ENCODE measurements at places on chromosomes 4 and X. TPM values are rescaled to one million over a fixed set of nuclear protein-coding genes. Genes with fewer than 3 reads are reported as not detected.
A peak's percentile ranks its signal among the peaks of the same experiment; 100 is the strongest.

Gene DUX4
- not detected for total RNA-seq

DNA sequence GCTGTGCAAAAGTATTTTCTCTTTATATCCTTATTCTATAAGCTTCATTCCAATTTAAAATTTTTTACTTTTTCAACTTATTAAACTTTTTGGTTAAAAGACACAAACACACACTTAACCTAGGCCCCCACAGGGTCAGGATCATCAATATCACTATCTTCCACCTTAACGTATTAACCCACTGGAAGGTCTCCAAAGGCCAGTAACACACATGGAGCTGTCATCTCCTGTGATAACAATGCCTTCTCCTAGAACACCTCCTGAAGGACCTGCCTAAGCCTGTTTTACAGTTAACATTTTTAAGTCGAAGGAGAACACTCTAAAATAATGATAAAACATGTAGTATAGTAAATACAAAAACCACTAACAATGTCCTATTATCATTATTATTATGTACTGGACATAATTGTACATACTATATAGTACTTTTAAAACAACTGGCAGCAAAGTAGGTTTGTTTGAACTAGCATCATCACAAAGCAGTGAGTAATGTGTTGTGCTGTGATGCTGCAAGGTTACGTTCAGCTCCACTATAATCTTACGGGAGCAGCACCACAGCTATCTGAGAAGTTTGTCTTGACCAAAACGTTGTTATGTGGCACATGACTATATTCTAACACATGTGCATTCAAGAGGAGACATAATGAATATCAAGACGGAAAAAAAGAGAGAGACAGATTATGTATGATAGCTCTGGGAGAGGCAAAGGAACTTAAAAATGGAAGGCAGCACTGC, 33.7 kb downstream of the DHX15 start:
- H3K27me3 ChIP-seq = no peaks in the 10 kb centered on the region
- no peaks in the 10 kb centered on the region for H3K4me1 ChIP-seq
- DNase-seq = no peak
- no peak overlapping the region for H3K27ac ChIP-seq
- no peak overlapping the region for H3K4me3 ChIP-seq

DNA sequence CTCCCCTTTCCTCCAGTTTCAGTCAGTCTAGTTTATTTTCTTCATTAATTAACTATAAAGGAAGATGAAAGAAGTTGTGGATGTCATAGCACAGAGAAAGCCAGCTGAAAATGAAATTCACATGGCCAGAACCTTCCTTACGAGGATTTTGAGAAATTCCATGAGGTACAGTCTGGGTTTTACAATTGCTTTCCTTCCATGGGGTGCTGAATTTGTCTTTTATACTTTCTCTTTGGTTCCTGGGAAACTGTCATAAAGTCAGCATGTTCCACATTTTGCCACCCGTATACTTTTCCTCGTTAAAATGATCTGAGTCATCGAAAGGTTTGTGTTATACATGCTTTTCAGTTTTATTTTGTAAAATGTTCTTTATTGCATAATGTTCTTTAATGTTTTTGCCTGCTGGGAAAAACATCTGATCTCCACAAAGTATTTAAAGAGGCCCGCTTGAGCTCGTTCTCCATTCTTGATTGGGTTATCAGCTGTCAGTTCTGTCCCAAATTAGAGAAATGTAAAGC, 78.1 kb upstream of the CLDN34 start:
- DNase-seq = no peak
- no peak overlapping the region for H3K4me3 ChIP-seq
- H3K36me3 ChIP-seq = no peaks in the 10 kb centered on the region
- H3K27ac ChIP-seq = no peak overlapping the region
- H3K4me1 ChIP-seq = no peaks in the 10 kb centered on the region

DNA sequence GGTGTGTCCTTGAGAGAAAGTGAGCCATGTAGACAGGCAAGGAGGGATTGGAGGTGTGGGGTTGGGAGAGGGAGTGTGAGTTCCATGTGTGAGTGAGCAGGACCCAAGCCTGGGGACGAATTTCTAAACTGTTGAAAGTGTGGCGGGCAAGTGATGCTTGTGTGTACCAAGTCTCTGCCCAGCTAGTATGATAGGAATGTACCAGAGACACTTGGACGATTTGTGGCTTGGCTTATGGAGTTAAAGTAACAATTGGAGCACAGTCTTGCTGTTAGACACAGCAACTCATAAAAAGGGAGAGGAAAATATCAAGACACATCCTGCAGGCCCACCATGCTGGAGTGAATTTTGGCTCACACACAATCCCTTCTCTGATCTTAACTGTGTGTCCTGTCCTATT, 8.5 kb downstream of the PTTG2 start:
- no peak overlapping the region for H3K4me3 ChIP-seq
- peaks cover 4% of the 10 kb centered on the region for H3K4me1 ChIP-seq
- DNase-seq = no peak

GRCh38 chr4:95155759-95156451, 392.9 kb downstream of the UNC5C start:
- H3K27ac ChIP-seq = no peak overlapping the region
- H3K4me3 ChIP-seq = no peak overlapping the region
- no peaks in the 10 kb centered on the region for H3K4me1 ChIP-seq
- no peaks in the 10 kb centered on the region for H3K36me3 ChIP-seq

GRCh38 chr4:101593666-101594065, 196.9 kb upstream of the BANK1 start:
- no peaks in the 10 kb centered on the region for H3K27me3 ChIP-seq
- H3K4me1 ChIP-seq = no peaks in the 10 kb centered on the region
- no peak for DNase-seq
- H3K36me3 ChIP-seq = no peaks in the 10 kb centered on the region

DNA sequence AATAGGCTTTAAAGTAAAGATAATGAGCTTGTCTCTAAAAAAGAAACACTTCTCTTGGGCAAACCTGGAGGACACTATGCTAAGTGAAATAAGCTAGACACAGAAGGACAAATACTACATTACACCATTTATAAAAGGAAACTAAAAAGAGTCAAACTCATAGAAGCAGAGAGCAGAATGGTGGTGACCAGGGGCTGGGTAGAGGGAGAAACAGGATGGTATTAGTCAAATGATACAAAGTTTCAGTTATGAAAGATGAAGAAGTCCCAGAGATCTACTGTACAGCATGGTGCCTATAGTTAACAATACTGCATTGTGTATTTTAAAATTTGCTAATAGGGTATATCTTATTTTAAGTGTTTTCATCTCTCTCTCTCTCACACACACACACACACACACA, 28.5 kb downstream of the ACSL4 start:
- H3K36me3 ChIP-seq = no peaks in the 10 kb centered on the region
- no peaks in the 10 kb centered on the region for H3K27me3 ChIP-seq
- H3K27ac ChIP-seq = no peak overlapping the region
- H3K4me1 ChIP-seq = peaks cover 6% of the 10 kb centered on the region
- no peak overlapping the region for H3K4me3 ChIP-seq

DNA sequence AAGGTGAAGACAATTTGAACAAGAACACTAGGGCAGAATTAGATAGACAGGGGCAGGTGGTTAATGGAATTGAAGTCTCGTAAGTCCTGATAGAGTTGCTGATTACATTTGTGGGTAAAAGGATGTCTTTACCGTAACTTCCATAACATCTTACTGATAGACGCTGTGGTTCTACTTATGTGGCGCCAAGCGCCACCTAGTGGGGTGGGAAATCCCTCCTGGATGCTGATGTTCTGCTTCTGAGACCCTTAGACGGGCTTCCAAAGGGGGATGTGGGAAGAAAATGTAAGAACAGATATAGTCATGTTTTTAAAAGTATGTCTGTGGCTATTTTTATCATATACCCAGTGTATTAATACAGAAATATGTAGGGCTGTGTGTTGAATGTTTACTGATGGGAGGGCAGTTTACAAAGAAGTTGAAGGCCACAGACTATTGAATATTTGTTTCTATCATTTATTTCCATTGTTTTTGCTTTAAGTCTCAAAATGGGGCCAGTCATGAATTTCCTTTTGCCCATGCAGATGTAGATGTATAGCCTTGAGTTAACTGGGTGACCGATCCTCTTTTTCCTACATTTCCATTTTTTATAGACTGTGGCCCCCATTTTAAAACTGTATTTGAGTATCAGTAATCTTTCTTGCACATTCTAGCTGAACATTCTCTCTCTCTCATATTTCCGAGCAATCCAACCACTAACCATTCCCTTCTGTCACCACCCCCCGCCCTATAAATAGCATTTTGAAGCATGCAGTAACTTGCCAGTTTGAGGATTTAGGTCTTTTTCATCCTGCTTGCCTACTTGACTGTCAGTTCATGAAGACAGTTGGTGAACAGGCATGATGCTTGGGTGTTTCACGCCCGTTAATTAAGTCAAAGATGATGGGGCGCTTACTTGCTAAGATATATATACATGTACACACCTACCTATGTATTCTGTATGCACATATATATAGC, 12.1 kb upstream of the TLR8 start:
- no peaks in the 10 kb centered on the region for H3K4me1 ChIP-seq
- no peak overlapping the region for H3K4me3 ChIP-seq
- peak; percentile 21 for DNase-seq
- no peak overlapping the region for H3K27ac ChIP-seq
- H3K36me3 ChIP-seq = no peaks in the 10 kb centered on the region

DNA sequence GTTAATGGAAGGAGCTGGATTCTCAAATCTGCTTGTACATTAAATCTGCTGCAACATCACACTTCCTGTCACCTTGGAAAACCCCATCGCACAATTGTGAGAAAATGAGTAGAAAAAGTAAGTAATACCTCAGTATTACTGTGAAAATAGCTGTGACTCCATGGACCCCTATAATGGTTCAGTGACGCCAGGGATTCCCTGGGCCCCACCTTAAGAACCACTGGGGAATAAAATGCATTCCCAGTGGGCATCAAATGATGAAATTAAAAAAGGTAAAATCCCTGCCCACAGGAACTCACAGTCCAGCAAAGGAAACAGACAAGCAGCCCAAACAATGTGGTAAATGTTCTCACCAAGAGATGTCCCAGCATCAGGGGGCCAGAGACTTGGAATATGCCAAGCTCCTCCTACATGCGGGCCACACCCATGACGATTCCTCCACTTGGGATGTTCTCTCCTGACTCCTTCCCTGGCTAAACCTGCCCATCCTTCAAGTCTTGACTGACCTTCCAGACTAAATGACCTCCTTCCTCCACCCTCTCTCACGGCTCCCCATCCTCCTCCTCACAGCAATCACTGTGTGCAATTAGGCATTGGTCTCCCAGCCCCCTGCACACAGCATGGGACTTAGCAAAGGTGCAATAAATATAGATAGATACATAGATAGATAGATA, 2.6 kb downstream of the EVC2 start:
- no peaks in the 10 kb centered on the region for H3K4me1 ChIP-seq
- no peak overlapping the region for H3K27ac ChIP-seq
- no peaks in the 10 kb centered on the region for H3K36me3 ChIP-seq
- no peaks in the 10 kb centered on the region for H3K27me3 ChIP-seq
- H3K4me3 ChIP-seq = no peak overlapping the region

DNA sequence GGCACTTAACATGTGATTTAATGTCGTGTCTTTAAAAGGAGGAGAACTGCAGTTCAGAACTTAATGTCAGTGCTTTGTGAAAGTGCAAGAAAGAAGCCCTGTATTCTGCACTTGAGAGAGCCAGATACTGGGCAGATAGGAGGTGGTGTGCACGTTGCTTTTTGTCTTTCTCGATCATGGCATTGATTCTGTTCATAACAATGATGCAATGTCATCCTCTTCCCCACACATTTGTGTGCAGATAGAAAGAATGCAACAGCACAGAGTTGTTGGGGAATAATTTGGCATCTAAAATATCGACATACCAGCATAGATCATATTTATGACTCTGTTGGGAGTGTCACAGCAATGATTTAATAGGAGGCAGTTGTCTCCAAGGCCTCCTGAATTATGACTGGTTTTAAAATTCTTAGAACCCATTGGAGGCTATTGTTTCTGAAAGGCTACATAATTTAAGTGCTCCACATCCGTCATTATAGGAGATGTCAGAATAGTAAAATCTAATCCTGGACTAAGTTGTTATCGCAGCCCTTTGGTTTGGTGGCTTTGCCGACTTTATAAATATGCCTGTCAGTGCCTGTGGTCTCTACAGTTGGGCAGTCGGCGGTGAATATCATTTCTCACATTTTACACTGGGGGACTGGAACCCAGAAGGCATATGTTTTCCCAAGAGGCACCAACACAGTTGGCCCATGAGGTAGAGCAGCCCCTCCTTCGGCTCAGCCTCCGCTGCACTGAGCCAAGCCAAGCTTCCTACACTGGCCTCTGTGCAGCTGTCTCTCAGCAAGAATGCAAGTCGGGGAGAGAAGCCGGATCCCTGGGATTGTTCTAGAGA, 124.9 kb downstream of the PTTG2 start:
- H3K27me3 ChIP-seq = no peaks in the 10 kb centered on the region
- H3K4me3 ChIP-seq = no peak overlapping the region
- H3K36me3 ChIP-seq = no peaks in the 10 kb centered on the region
- H3K4me1 ChIP-seq = peaks cover 6% of the 10 kb centered on the region
- H3K27ac ChIP-seq = no peak overlapping the region

DNA sequence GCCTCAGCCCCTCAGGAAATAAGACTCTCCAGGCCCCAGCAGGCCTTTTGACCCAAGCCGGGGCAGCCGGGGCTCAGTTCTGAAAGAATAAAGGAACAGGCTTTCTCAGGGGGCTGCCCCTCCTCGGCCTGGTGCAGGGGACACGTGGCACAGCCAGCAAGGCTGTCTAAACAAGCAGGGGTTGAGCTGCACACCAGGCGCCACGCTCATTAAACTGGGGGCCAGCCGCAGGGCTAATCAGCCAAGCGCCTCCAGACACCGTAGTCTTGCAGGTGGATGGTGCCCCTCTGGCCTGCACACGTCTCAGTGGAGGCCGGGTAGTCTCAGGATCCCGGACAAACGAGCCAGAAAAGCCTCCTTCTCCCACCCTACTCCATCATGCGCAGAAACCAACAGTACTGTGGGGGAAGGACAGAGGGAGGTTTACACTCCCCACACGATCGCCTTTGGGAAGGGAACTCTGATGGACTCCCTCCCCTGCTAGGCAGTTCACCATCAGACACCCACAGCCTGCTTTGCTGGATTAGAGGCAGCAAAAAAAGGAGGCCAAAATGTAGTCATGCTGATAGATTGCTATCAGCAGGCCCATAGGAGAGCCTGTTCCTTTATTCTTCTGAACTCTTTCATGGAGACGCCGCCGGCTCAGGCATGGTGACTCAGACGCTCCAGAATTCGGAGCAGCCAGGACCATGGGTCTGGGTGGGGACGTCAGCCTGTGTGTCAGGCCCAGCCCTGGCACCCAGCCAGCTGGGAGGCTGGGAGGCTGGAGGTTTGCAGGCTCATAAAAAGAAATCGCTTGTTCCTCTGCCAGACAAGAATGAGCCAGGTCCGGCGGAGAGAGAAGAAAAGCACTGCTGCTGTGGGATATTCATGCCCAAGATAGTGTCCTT, 342.4 kb downstream of the BCOR start:
- peak; percentile 85 for DNase-seq
- no peaks in the 10 kb centered on the region for H3K27me3 ChIP-seq
- H3K4me3 ChIP-seq = 0 out of 2 replicates have a peak overlapping the region, but pooled peaks have one; percentile 20
- peak overlapping the region; percentile 33 for H3K27ac ChIP-seq

DNA sequence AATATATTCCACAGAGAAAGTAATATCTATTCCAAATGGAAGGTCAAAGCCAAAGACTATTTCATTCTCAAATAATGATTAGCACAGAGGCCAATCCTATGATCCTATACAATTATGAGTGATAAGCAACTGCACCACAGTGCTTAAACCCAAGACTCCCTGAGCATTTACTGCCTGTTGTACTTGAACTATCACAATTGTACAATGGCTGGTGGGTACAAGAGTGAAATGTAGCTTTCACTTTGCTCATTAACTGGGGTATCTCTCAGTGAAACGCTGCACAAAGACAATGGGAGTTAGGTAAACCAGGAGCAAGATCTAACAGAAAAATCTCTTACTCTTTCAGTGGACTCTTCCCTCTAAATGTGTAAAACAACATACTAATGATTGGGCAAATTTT, 24.3 kb downstream of the ABCG2 start:
- no peaks in the 10 kb centered on the region for H3K36me3 ChIP-seq
- no peak overlapping the region for H3K27ac ChIP-seq

Measured in HCT116 (cell line).